Thymus (tissue), 14 donors: ENCODE measurements at places on chromosomes 11 and 22. TPM values are rescaled to one million over a fixed set of nuclear protein-coding genes. Genes with fewer than 3 reads are reported as not detected.

GTSE1 gene
- 14.1 TPM for total RNA-seq

- no peak for DNase-seq
These were observed 133.4 kb downstream of the DCDC1 start for GRCh38 chr11:31236143-31236542.

GRCh38 chr22:40050258-40050657 lies 55.5 kb downstream of the FAM83F start:
- DNase-seq, result no peak

DNA sequence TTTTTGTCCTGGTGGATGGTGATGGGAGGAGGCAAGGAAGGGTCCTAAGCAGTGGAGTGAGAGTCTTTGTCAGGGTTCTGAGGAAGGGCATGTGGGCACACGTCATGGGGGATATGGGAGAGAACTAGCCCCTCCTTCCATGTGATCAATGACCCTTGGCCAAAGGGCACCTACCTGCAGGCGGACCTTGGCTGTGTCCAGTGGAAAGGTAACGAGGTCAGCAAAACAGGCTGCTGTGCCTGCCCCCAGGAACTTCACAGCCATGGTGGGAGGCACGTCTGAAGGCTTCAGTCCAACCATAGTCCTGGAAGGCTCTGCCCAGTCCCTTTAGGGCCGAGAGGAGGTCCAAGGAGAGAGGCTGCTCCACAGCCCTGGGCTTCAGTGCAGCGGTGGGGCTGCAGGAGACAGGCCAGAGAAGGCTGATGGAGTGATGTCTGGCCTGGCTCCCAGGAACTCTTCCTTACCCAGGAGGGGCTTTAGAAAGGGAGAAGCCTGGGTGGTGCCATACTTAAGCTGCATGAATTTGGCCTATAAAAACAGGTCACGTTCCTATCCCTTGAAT lies 2.1 kb downstream of the UCP3 start:
- DNase-seq, result no peak
